Peyer's patch (tissue), 4 donors: ENCODE measurements at places on chromosomes 7 and 10. TPM values are rescaled to one million over a fixed set of nuclear protein-coding genes. Genes with fewer than 3 reads are reported as not detected.

The VAX1 gene
- total RNA-seq, result not detected

The GSTK1 gene
- total RNA-seq, result 202 TPM

The SPACDR gene
- not detected for total RNA-seq

The KCP gene
- 6.3 TPM for total RNA-seq
